ENCODE measurements at places on chromosomes 6 and 20.

GRCh38 chr6:6689400-6690143 is 101.1 kb downstream of the LY86 start:
- DNase-seq, result peak; percentile 52

GRCh38 chr6:169215201-169215681 is 38.4 kb downstream of the THBS2 start:
- no peak for DNase-seq

DNA sequence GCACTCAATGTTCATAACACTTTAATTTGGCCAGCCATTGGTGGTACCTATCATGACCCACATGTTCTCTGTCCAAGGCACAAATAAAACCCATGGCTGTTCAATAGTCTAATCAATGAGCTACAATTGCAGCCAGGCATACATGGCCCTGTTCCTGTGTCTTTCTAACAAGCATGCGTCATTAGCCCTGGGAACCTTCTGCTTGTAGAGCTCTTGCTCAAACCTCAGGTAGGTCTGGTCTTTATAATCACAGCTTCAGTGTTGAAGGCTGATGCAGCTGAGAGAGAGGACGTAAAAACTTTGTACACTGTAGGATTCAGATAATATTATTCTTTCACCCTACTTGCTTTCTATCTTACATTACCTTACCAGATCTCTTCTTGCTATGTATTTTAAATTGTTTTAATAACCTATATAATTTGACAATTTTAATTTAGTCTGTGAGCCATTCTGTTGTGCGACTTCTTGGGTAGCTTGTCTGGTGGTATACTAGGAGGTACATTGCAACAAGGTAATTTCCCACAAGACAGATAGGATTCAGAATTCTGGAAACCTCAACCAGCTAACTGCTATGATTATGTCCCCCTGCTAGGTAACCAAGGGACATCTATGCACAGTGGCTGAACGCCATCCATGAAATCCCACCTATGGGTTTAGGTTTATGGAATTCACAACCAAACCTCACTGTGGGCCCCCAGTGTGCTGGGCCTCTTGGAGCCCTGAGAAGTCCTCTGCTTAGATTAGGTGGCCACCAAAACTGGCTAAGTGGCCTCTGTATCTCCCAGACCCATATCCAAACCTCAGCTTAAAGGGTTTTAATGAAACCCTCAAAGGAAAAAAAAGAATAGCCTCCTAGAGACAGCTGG is 55.4 kb upstream of the RIPOR2 start:
- no peak for DNase-seq

- DNase-seq, result no peak
These were observed 61.7 kb upstream of the SHLD1 start for GRCh38 chr20:5688431-5688972.

GRCh38 chr6:136989571-136990241 is 55.1 kb downstream of the IL20RA start:
- no peak for DNase-seq

- DNase-seq, result no peak
These were observed 85.3 kb downstream of the NKAIN2 start for GRCh38 chr6:123888771-123889513.

- no peak for DNase-seq
These were observed 73.4 kb downstream of the GFOD1 start for GRCh38 chr6:13413900-13414555.

GRCh38 chr20:41205313-41205712 is 68.0 kb downstream of the PLCG1 start:
- DNase-seq, result no peak

- DNase-seq, result no peak
These were observed 121.6 kb downstream of the MEI4 start for GRCh38 chr6:77774457-77774856.

- no peak for DNase-seq
These were observed 828 bp downstream of the ASCC3 start for GRCh38 chr6:100880149-100880852.

- DNase-seq, result peak; percentile 96
These were observed 17.2 kb upstream of the MAP3K4 start for GRCh38 chr6:160974304-160974771.

DNA sequence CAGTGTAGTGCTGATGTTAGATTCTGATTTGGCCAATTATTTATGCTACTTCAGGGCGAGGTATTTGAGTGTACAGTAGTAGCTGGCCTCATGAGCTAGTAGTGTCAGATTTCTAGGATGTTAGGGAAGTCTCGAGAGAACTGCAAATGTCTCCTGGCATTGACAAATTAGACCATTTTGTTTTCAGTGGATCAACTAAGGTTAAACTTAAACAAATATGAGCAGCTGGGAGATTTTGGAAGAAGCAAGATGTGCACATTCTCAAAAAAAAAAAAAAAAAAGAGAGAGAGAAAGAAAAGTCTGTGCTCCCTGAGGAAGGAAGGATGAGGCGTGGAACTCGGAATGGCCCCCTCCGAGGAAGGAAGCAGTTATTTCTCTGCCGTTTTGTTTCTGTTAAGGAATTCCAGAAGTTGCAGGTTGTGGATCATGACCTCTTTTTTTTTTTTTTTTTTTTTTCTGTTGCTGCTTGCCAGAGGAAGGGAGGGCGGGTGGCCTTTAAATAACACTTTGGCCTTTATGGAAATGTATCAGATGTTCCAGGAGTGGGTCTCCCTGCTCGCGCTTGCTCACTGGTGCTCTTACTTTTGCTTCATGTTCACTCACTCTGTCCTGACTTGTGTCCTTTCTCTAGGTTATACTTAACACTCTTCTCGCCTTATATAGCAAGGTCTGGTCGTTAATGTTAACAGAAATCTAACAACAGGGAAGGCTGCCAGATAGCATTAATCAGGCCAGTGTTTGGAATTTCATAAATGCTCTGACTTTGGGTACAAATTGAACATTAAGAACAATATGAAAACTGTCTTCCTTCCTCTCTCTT is 124.4 kb downstream of the TCP11 start:
- DNase-seq, result peak; percentile 55

DNA sequence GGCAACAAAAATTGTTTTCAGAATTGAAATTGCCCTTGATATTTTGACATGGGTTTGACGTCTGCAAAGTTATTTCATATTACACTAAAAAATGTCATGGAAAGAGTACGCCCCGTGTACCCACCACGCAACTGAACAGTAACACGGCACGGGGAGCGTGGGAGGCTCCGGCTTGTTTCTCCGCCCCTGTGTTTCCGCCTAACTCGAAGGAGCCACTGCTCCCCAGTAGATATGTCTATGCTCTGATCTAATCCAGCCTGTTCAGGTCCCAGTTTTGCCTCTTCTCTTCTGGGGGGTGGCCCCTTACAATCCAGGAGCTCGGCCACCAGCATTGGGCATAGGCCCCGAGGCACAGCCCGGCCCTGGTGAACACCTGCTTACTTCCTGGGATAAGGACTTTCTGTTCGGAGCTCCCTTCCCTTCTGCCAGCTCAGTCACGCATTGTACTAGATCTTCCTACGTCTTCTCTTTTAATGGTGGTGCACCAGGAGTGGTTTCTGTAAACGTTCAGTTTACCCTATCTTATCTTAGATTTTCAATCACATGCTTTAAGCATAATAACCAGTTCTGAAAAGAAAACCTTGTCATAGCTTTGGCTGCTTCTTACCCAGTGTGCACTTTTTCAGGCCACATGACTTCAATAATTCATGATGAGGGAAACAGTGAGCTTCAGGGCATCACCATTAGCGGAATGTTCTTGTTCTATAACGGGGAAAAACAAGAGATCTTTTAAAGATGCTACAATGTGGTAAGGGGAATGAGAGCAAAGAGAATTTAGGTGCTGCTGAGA is 43.9 kb upstream of the EXOC2 start:
- DNase-seq, result no peak

- no peak for DNase-seq
These were observed 580.7 kb downstream of the KIF16B start for GRCh38 chr20:15992564-15992963.

GRCh38 chr20:35312318-35312717 is 20.1 kb upstream of the FAM83C start:
- DNase-seq, result no peak

DNA sequence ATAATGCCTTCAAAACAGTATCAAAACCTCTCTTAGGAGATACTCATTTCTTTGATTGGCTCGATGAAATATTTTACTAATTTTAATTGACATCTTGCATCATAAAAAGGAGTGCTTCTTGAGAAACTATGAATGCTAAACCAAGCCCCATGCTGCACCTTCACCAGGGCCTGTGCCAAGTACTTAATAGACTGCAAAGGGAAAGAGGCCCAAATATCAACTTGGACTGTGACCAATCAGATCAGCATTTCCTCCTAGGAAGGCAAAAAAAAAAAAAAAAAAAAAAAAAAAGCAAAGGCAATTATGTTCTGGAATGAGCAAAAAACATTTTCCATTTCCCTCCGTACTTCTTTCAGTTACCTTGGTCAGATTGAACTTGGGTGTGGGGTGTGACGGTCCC is 253.0 kb upstream of the SOX4 start:
- no peak for DNase-seq

GRCh38 chr20:35837577-35838195 is 65.9 kb downstream of the PHF20 start:
- no peak for DNase-seq

- no peak for DNase-seq
These were observed 986.9 kb upstream of the MANEA start for GRCh38 chr6:94590416-94590815.

DNA sequence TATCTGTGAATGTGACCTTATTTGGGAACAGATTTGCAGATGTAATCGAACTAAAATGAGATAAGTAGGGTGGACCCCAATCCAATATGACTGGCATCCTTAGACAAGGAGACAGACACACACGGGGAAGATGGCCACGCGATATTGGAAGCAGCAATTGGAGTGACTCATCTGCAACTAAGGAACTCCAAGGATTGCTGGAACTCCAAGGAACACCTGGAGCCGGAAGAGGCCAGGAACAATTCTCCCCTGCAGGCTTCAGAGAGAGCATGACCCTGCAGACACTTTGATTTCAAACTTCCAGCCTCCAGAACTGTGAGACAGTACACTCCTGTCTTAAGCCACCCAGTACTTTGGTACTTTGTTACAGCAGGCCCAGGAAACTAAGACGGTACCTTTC is 19.5 kb upstream of the CNKSR3 start:
- no peak for DNase-seq

GRCh38 chr20:8633366-8633765 is 435.5 kb upstream of the PLCB4 start:
- no peak for DNase-seq

DNA sequence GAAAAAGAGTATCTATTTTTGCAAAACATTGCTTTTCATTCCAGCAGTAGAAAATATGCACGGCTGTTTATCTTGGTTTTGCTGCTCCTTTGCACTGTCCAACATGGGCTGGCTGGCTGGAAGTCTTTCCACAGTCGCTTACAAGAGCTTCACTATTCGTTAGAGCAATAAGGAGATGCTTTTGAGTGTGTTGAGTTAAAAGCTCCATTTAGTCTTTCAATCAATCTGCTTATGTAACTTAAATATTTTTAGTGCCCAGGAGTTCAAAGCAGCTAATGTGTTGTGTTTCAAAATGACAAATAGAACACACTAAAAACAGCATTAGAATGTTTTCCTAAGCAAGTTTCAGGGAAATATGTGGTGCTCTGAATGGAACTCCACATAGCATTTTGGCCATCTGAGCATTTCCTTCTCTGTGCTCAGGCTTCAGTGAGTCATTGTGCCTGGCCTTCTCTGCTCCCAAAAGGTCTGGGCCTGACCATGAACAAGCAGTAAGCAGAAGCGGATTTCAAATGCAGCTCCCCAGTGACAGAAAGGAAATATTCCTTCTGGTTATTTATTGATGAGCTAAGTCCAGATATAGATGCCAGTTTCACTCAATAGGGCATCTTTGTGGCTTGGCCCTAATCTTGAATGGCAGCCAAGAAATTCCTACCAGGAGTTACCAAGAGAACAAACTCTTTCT is 580.3 kb downstream of the TENT5A start:
- no peak for DNase-seq

- DNase-seq, result no peak
These were observed 246.0 kb upstream of the ECI2 start for GRCh38 chr6:4381381-4381780.

GRCh38 chr6:11039040-11039439 is 5.1 kb downstream of the ELOVL2 start:
- no peak for DNase-seq

- no peak for DNase-seq
These were observed 17.1 kb upstream of the MLN start for GRCh38 chr6:33820784-33821520.

- no peak for DNase-seq
These were observed 138.7 kb upstream of the SLC24A3 start for GRCh38 chr20:19073584-19074218.

GRCh38 chr20:57714409-57715267 is 4.8 kb upstream of the PMEPA1 start:
- peak; percentile 19 for DNase-seq

- DNase-seq, result no peak
These were observed 391.4 kb downstream of the COL12A1 start for GRCh38 chr6:74814440-74814839.

DNA sequence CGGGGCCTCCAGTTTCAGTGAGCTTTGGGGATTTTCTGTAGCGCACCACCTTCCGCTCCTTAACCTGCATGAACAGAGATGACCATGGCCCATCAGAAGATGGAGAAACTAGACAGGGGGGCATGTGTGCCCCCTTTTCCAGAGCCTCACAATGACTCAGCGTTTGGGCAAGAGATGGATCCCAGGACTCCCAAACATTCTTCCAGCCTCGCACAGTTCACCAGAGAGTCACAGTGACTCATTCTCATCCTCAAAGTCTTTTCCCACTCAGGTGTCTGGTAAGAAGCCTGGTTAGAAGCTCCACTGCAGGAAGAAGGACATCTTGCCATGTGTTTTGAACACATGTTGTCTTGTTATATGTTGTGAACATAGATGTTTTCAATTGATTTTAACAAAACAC is 76.2 kb upstream of the FRMD1 start:
- peak; percentile 26 for DNase-seq

DNA sequence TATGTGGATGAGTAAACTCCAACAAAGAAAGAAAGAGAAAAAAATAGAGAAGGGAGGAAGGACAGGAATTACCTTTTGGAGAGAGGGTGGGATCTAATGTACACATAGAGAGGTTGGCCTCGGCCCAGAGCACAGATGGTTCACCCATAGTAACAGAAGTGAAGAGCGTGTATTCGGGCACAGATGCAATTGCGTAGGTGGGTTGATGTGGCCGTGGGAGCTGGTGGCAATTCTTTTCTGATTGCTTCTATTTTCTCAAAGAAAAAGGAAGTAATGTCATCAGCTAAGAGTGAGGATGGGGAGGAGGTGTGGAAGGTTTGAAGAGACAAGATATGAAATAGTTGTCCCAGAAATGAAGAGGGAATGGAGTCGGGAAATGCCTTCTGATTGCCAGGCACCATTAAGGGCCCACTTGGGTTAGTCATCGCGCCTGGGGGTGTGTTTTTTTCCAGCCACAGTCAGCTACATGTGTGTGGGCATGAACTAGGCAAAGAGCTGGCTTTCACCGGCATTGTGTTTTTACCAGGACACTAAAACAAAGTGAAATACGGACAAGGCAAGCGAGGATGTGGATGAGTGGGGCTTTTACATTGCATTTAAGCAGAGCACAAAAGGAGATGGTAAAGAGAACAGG is 158.7 kb downstream of the SYNE1 start:
- DNase-seq, result no peak

GRCh38 chr6:151493804-151494234 is at the start of gene CCDC170:
TSS of gene CCDC170 (plus strand) at chr6:151494017. CDS start at chr6:151494129, 112 bp downstream.
- no peak for DNase-seq

All from fibroblast of skin of left biceps (primary cell).